Globus pallidus (tissue), 1 donor: ENCODE measurements at places on chromosomes 6 and 20.
A peak's percentile ranks its signal among the peaks of the same experiment; 100 is the strongest.

- DNase-seq, result no peak
These were observed 153.1 kb upstream of the INSM1 start for GRCh38 chr20:20214757-20215275.

- no peak for DNase-seq
These were observed 64.9 kb downstream of the RBM38 start for GRCh38 chr20:57456116-57456515.

GRCh38 chr6:26027491-26028211, 59.6 kb upstream of the HFE start:
- DNase-seq, result no peak

- DNase-seq, result no peak
These were observed 20.5 kb downstream of the CUL9 start for GRCh38 chr6:43202451-43202850.

DNA sequence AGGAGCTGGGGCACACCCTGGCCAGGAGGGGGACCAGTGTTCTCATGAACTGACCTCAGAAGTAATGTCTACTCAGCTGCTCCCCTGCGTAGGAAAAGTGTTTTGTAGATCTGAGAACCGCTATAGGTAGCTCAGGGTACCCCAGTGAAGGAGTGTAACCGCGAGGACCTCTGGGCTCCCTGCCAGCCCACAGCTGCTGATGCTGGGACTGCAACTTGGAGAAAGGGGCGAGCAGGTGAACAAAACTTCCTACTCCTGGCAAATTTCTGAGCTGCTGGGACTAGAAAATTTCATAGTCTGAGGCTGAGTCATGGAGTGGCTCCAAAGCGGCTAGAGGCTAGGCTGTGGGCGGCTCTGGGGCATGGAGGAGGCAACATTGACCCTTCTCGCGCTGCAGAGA, 51.9 kb downstream of the PYGB start:
- no peak for DNase-seq

DNA sequence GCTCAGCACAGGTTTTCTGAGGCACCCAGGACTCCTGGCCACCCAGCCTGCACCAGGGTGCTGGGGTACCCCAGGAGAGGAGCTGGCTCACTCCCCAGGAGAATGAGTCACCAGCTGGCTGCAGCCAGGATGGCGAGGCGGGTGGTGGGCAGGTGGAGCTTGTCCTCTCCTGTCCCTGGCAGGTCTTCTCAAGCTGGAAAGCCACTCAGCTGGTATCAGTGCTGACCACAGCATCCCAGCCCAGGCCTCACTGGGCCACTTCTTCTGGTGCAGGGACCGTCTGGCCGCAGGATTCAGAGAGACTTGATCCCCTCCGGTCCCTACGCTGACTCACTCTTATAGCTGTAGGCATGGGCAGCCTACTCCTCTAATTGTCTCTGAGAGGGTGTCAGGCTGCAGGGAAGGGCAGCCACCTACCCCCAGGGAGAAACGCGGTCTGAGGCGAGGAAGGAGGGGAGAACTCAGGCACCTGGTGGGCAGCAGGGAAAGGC, 22.2 kb downstream of the TFEB start:
- peak; percentile 86 for DNase-seq

- peak; percentile 61 for DNase-seq
These were observed 4.0 kb upstream of the SPATS1 start for GRCh38 chr6:44338228-44339122.

- no peak for DNase-seq
These were observed 90.0 kb upstream of the INSM1 start for GRCh38 chr20:20277894-20278335.

GRCh38 chr20:41054847-41055230, 26.2 kb downstream of the TOP1 start:
- no peak for DNase-seq

DNA sequence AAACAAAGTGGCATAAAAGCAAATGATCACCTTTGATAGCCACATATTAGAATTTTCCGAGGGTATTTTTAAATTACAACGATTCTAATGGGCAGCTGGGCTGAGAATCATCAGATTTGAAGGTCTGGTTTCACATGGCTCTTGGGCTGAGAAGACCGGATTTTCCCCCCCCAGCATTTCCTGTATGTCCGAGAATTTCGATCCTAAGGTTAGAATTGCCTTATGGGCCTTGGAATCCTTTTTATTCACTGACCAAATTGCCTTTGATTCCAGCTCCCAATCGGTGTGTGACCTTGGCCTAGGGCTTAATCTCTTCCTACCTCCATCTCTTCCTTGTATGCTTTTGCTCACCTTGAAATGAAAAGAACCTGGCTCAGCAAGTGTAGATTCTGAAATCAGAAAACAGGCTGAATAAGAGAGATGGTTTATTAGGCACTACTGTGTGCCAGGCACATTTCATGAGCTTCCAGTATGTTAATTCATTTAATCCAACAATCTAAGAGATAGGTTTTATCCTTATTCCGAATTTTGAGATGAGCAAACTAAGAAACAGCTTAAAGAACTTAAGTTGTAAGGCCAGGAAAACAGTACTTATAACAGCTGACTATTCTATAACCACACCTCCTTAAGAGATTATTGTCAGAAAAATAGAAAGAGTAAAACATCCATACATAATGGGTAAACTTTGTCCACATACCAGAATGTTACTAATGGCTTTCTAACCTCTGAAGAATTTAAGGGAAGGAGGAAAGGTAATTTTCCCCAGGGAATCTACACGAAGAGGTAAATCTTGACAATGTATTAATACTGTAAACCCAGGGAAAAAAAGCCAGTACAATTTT, 39.4 kb downstream of the HFE start:
- no peak for DNase-seq

- DNase-seq, result no peak
These were observed 27.9 kb upstream of the TMEM217 start for GRCh38 chr6:37285861-37286311.

DNA sequence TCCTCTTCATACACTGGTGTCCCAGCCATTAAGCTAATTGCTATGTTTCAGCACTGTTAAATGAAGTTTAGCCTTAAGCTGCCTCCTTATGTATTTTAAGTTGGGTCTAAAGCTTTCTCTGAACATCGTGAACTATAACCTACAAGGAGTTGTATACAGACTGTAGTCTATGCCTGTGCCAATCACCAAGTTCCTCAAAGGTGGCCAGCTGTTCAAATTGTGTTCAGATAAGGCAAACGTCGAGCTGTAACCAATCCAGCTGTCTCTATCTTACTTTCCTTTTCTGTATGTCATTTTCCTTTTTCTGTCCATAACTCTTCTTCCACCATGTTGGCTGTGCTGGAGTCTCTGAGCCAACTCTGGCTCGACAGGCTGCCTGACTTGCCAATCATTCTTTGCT, 199.6 kb downstream of the OGFRL1 start:
- DNase-seq, result no peak

- no peak for DNase-seq
These were observed 82.7 kb downstream of the SIM1 start for GRCh38 chr6:100382031-100382430.

- no peak for DNase-seq
These were observed 51.7 kb downstream of the SLC26A8 start for GRCh38 chr6:35972471-35973367.

GRCh38 chr6:109229536-109229935, 134.2 kb downstream of the CEP57L1 start:
- DNase-seq, result no peak

DNA sequence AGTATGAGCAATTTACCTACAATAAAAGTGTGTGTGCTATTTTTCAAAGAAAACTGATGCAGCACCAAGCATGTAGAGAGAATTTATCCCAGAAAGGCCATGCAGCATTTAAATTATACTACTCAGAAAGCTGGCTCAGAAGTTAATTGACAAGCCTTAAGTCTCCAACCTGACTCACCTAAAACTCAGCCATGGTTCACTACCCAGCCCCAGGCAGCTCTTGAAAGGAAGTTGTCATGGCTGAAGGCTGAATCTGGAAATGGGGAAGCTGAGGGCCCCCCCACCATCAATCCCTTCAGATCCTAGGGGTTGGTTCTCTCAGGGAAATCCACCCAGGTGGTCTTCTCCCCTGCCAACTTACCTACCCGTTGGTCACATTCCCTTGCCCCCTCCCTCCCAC, 19.7 kb downstream of the PPIL6 start:
- DNase-seq, result no peak

DNA sequence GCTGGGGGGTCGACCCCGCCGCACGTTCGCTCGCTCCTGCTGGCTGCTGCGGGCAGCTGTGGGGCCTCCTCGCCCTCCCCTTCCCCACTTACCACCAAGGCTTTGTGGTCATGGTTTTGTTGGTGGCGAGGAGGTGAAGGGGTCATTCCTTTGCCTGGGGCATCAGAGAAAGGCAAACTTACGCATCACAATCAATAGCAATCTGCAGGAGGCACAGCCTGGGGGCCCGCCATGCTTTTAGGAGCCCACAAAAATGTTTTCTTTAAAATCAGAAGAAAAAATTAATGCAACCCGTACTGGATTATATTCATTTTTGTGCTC, 137.0 kb downstream of the IMPG1 start:
- DNase-seq, result no peak

DNA sequence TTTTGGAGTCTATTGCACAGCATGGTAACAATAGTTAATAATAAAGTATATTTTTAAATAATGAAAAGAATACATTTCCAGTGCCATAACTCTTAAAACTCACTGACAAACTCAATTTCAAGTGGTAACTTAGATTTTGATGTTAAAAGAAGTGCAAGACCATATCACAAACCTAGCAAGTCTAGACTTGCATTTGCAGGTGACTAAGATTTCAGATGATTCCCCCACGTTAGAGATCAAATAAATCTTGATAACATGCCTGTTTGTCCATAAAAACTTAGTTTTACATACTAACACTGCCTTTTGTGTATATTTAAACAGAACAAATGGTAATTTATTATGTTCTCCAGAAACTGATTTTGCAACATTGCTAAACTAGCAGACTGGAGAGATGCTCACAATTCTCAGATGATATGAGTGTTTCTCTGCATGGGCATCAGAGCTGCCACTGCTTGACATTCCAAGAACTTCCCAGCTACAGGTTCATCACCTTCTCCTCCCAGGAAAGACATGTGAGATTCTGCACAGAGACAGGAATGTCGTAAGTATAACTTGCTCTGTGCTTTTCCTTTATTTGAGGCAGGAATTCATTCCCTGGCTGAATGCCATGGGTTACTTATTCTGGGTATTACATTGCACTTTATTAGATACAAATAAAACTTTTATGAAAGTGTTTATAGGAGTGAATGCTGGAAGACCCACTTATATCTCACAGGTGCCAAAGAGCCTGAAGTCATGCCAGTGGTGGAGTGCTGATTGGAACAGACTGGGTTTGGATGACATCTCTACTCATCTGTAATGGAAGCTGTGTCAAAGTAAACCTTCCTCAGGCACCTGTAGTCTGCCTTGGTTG, 160.2 kb upstream of the FOXA2 start:
- no peak for DNase-seq

DNA sequence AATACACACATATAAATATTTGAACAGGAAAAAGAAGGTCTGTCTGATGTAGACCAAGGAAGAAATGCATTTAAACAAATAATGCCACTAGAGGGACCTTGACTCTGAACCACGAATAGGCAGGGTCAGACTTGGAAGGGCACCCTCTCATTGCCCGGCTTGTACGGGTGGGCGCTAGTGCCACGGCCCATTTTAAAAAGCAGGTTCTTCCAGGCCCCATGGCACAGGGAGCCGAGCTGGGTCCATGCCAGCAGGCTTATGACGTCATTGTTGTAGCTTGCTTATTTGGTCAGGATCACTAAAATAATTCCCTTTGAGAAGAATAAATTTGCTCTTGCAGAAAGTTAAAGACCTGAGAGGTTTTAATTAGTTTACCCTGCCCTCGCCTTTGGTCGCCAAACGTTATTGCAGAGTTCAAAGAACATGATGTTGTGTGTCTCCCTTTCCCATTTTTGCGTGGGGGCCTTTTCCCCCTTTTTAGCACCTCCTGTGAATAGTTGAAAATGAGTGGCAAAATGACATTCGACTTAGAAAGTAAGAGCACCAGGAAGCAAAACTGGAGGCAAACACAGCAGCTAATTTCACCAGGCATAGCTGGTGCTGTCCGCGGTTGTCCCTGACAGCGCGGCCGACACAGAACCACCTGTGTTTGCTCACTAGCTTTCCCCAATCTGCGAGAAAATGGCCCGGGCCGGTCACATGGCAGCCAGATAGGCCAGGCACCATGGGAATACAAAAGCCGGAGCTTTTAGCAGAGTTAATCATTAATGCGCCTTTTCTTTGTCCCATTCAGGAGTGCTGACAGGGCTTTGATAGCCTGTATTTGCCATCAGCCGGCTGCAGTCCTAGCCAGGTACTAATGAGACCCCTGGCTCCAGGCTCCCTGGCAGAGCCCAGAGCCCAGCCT, 93.8 kb downstream of the FOXA2 start:
- DNase-seq, result no peak

DNA sequence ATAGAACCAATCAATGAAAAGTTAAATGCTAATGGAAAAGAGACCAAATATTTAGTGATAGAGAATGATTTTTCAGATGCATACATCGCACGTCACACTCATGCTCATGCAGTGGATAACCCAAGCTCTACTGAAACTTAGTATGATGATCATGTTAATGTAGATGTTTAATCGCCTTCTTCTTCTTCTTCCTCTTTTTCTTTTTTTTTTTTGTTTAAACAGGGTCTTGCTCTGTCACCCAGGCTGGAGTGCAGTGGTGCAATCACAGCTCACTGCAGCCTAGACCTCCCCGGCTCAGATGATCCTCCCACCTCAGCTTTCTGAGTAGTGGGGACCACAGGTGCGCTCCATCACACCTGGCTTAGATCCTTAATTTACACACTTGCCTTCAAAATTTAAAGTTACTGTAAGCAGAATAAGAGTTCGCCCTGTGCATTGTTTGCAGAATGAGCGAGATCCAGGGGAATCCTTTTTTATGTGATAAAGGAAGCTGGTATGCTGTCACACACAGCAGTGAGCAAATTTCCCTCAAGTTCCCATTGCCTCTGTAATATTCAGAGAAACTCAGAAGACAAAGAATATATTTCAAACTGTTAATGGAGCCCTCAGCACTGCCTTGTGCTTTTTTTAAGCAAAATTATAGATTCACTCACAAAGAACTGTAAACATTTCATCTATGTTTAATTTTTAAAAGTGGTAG, 194.2 kb upstream of the SGK1 start:
- DNase-seq, result no peak

DNA sequence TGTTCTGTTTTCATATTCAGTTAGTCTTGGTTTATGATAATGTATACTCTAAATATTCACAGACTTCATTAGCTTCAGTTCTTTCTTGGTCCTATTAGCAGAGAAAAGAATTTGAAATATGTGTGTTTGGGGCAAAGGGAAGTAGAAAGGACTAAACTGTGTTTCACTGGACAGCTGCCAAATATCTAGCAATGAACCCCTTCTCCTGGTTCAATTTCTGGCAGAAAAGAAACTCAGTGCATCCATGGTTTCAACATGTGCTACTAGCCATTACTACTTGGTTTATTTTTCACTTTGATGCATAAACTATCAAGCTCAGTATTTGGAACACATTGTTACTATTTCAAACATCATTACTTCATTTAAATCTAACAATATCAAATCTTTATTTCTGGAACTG, 43.6 kb downstream of the FBXL4 start:
- peak; percentile 3 for DNase-seq
